ENCODE measurements at places on chromosomes 6 and 20. TPM values are rescaled to one million over a fixed set of nuclear protein-coding genes. Genes with fewer than 3 reads are reported as not detected.

- DNase-seq, result no peak
Measured at GRCh38 chr6:76441875-76442274, 369.4 kb upstream of the IMPG1 start.

DNA sequence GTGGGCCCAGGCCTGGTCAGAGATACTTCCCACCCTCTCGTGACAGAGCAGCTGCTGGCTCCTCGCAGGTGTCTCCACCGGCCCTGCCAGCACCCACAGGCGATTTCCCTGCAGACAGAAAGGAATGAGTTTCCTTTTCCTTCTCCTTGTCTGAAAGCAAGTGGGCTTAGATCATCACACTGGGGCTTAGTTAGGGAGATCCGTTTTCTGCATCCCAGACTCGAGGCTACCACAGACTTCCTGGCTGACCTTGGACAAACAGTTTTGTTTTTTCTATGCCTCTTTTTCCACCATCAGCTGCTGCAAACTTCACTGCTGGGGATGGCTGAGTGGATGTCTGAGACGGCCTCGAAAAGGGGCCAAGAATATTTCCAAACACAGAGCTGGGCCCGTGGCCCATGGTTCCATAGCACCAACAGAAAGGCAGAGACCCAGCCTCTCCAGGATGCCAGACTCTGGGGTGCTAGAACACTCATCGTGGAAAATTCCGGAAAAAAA lies 86.5 kb downstream of the BANF2 start:
- no peak for DNase-seq

DNA sequence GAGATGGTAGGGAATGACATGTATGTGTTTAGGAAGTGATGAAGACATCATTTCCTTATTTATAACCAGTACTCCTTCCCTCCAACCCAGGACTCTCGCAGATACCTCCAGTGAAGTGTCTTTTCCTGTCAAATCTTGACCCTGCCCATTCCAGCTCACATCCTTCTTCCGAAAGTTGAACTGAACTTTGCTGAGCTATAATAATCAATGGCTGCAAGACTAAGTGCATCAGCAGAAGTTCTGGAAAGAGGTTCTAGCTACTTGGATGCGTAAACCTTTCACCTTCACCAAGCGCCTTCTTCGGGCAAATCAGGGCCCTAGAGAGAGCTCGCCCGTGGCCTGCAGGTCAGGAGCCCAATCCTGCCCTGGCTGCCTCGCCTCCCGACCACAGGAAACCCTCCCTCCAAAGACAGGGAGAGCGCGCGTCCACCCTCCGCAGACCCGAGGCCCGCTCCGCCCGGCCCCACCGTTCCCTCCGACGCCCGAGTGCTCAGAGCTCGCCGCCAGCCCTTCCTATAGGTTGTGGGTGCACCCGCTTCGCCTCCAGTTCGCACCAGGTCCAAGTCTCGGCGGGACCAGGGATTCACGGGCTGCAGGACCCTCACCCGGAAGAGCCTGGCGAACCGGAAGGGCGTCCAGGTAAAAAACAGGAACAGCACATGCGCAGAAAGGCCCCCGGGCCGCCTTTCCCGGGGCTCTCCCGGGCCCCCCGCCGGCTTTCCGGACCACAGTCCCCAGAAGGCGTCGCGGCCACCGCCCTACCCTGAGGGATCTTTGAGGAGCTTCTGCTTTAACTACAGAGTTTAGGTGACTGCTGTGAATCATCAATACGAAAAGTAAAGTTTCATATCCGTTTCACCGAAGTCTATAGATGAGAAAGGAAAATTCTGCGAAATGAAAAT lies at the start of gene ZNF334:
ZNF334 (minus strand) TSS at position 617 of the 902 bp plus-strand sequence. CDS start 1,457 bp downstream, outside the sequence.
- DNase-seq, result peak; percentile 9

Gene ERVFRD-1
- polyA plus RNA-seq, result not detected

DNA sequence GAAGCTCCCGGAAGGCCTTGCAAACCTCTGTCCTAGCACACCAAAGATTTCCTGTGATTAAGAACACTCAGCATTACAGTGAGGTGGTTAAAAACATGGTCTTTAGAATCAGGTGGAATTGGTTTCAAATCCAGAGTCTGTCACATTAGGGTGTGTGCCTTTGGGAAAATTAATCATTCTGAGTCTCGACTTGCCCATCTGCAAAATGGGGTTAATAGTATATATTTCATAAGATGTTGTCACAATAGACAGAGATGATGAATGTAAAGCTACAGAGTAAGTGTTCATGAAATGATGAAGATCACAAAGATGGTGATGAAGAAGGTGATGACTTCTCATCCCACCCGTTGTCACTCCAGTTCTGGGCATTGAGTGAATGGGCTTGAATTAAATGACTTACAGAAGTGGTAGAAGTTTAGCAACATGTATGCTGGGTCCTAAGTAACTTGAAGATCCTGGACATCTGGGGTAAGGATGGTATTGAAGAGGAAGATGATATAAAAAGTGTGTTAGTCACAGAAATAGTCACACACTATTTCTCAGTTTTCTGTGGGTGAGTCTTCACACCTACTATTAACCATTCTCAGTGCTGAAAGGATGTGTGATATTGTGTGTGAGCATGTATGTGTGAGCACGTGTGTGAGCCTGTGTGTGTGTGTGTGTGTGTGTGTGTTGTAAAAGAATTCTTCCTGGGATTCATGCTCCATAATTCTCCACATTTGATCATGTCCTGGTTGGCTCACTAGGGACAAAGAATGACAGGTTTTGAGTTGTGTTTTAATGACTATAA lies 28.0 kb upstream of the NEDD9 start:
- no peak for DNase-seq
